ENCODE measurements at places on chromosomes 12 and 14.

GRCh38 chr14:88481794-88482193 lies 73.0 kb downstream of the PTPN21 start:
- no peak for DNase-seq

GRCh38 chr14:99628887-99629618 lies 15.9 kb upstream of the HHIPL1 start:
- DNase-seq: peak; percentile 65

- no peak for DNase-seq
These were observed 705.6 kb upstream of the SEL1L start for GRCh38 chr14:82239223-82239622.

- DNase-seq: no peak
These were observed 21.9 kb upstream of the FGD4 start for GRCh38 chr12:32377344-32378055.

DNA sequence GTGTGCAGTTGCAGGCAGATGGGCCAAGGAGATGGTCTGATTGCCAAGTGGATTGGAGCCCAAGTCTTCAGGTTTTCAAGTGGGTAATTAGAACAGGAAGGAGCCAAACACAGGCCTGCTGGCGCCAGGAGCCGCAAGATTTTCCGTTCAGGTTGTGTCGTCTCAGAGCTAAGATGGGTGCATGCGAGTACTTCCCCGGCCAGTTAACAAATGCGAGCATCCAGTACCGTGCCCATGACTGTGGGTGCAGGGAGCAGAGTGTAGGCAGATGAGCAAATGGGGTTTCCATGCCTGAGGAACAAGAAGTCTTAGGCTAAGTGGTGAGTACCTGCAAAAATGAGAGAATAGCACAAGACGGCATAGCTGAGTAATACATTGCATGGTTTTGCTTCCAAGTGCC lies 90.5 kb downstream of the CHST11 start:
- no peak for DNase-seq

- DNase-seq: no peak
These were observed 112.1 kb upstream of the NPAS3 start for GRCh38 chr14:32826404-32827082.

- peak; percentile 12 for DNase-seq
These were observed 18.5 kb upstream of the DHRS7 start for GRCh38 chr14:60183741-60184140.

DNA sequence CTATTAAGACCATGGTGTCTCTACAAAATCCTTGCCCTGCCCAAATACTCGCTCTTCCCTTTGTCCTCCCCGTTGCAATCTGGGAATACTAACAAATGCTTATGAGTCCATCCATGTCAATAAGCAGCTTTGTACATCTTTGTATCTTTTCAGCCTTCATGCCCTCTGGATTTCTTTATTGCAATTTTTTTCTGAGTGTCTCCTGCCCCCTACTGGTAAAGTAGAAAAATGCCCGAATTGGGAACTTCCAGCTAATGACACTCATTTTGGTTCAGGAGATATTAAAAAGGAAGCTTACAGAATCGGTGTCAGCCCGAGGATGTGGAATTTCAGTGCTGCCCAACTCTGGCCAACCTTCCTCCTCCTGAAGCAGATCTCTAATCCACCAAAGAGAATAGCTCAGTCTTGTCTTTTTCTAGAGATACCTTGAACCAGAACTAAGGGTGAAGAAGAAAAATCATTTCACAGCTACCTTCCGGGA lies 46.0 kb downstream of the SH2B3 start:
- peak; percentile 68 for DNase-seq

GRCh38 chr12:76047060-76047459 lies 15.5 kb upstream of the PHLDA1 start:
- DNase-seq: no peak

- no peak for DNase-seq
These were observed 43.9 kb upstream of the MDM1 start for GRCh38 chr12:68375756-68376695.

GRCh38 chr12:64172143-64172970 lies 49.7 kb downstream of the KICS2 start:
- no peak for DNase-seq

DNA sequence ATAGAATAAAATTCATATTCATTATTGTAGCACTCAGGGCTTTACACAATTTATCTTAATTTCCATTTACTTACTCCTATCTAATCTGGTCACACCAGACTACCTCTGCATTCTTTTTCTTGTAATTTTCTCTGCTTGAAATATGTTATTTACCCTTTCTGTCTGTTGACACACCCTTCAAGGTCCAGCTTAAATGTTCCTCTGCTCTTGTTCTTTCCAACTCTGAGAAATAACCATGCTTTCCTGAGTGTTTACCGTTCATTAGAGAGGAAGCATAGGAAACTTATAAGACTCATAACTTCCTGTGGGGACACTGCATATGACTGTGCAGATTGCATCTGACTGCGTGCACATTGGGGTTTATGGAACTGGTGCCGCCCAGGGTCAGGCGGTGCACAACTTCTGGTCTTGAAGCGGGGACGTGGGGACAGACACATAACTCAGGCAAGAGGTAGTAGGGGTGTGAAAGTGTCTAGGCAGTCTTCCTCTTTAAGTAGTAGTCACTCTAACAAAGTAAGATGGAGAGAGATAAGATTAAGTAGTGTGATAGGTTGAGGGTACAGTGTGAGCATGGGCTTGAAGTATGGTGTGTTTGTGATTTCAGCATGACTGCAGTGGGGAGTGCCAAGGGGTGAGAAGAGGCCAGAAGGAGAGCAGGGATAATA lies 42.6 kb upstream of the FOXJ2 start:
- peak; percentile 97 for DNase-seq

GRCh38 chr12:105331805-105332251 lies 1.3 kb downstream of the C12orf75 start:
- no peak for DNase-seq

DNA sequence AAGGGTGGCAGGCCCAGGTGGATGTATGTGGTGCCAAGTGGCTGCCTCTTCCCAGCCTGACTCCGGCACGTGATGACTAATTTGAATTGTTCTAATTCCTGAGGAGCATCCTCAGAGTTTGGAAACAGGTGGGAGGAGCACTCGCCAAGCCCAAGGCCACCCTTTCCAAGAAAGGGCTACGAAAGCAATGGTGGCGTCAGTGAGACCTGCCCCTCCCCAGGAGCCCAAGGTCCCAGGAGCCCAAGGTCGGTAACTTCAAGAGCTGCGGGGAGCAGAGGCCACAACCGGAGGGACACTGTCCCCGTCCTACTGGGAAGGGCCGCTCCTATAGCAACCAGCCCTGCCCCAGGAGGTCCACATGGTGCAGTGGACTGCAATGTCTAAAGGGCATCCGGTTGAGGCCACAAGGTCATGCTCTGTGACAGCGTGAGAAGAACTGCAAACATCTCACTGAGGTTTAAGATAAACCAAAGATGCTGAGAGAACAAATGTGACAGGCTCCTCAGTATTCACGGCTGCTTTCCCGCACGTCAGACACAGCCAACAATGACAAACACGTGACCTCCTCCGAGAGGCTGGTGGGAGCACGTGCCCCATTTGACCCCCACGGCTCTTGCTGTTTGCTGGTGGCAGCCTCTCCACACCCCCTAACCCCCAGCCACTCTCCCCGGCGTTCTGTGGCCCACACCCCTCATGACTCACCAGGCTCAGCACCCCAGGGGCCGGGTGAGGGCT lies 79.6 kb downstream of the ITPK1 start:
- DNase-seq: no peak

DNA sequence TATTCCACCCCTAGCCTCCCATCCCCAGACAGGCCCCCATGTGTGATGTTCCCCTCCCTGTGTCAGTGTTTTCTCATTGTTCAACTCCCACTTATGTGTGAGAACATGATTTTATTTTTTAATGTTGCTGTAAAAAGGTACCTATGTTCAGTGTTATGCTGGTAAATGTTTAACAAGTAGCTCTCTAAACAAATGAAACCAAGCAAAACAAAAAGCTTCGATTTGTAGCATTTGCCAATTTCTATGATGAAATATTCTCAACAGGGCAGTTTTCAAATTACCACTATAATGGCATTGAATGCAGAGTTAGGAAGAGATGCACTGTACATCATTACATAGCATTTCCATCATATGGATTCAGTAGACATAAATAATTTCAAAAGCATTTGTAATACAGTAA lies 410.6 kb downstream of the MDGA2 start:
- DNase-seq: no peak

DNA sequence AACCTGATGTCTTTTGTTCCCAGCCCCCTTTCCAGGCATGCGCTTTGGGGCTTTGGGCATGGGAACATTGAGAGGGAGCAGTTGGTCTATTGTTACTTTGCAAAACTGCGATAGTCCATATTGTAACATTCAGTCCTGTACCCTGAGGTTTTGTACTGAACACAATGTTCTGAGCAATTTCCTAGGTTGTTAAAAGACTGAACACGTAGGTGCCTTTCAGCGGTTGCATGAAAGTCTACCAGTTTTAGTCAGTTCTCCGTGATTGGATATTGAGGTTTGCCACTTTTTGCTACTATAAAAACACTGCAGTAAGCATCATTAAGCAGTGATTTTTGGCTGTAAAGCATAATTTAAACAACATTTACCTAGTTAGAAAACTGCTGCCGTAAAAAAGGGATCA lies 20.1 kb downstream of the NGB start:
- DNase-seq: no peak

All from inflammatory macrophage treated with lipopolysaccharide for 4 hours (primary cell).